ENCODE measurements at places on chromosomes 5 and 9. TPM values are rescaled to one million over a fixed set of nuclear protein-coding genes. Genes with fewer than 3 reads are reported as not detected.

Gene CD74
- total RNA-seq, result 249 TPM

DNA sequence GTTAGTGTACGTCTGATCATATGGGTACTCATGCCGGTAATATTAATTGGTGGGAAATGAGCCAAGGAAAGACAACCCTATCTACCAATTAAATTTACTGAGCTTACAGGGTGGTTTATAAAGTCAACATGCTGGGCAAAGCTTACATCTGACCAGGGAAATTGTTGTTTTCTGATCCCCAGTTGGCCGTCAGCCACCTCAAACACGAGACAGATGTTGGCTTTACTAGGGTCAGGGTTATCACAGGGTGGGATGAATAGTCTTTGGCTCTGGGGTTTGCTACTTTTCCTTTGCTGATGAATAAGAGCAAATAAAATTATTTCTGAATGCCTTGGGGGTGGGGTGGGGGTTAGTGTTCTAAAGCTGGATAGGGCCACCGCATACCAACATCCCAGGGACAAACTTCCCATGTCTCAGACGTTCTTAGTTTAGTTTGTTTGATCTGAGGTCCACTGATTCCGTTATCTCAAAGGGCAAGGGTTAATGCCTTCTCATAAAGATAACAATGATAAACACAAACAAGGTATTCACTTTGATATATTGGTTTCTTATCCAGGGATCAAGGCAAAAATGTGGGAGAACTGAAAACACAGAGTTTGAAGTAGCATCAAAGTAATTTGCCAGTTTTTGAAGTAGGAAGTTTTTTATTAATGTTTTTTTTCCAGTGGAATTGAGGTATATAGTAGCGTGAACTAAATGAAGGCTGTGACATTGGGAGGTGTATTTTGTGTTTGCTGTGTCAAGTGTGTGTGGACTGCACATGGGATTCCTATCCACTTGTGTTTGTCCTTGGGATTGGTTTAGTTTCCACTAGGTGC is 109.1 kb upstream of the RPS23 start:
- DNase-seq, result no peak

GRCh38 chr9:3842839-3843238 is 317.0 kb upstream of the RFX3 start:
- no peak for DNase-seq

Gene ZNF608
- not detected for total RNA-seq

DNA sequence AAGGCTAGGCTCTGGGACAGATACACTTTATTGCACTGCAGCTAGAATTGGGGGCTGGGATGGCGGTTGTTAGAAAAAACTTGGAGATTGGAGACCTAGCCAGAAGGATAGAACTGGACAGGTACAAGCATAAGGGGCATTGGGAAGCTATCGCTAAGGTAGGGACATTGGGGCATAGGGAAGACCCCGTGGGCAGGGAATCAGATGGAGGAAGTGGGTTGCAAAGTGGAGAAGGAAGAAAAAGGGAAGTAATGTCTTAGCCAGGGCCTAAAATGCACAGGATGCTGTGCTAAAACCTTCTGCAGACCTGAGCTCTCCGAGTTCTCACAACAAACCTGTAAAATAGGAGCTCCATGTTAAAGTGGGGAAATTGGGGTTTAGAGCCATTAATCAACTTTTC is 178.2 kb downstream of the ZDHHC21 start:
- no peak for DNase-seq

Gene MEIKIN
- total RNA-seq, result not detected

- no peak for DNase-seq
Measured at GRCh38 chr5:176515396-176515795, 21.8 kb downstream of the RNF44 start.

DNA sequence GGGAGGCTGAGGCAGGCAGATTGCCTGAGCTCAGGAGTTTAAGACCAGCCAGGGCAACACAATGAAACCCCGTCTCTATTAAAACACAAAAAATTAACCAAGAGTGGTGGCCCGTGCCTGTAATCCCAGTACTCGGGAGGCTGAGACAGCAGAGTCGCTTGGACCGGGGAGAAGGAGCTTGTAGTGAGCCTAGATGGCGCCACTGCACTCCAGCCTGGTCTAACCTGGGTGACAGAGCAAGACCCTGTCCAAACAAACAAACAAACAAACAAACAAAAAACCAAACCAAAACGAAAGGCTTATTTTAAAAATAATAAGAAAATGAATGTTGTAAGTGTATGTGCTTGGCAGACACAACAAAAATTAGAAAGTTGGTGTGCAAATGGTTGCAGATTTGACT is 536.3 kb upstream of the PTPRD start:
- DNase-seq, result no peak

- no peak for DNase-seq
Measured at GRCh38 chr5:158874792-158875191, 224.9 kb downstream of the EBF1 start.

GRCh38 chr5:89570557-89570956 is 687.6 kb upstream of the MEF2C start:
- no peak for DNase-seq

- no peak for DNase-seq
Measured at GRCh38 chr5:59597690-59598546, 295.6 kb downstream of the PDE4D start.

GRCh38 chr5:154271466-154271865 is 80.9 kb downstream of the GALNT10 start:
- no peak for DNase-seq

- DNase-seq, result no peak
Measured at GRCh38 chr9:133788045-133788818, 50.1 kb upstream of the SARDH start.

- no peak for DNase-seq
Measured at GRCh38 chr5:132103969-132104391, 30.4 kb downstream of the CSF2 start.

DNA sequence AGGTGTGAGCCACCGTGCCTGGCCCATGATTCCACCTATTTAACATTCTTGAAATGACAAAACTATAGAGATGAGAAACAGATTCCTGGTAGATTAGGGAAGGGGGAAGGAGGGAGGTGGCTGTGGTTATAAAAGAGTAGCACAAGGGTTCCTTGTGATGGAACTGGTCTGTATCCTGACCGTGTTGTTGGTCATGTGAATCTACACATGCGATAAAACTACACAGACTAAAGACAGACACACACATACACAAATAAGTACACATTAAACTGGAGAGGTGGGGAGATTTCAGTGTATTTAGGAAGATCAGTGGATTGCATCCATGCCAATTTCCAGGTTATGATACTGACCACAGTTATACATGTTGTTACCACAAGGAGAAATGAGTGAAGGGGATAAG is 60.9 kb downstream of the RNF130 start:
- DNase-seq, result no peak

DNA sequence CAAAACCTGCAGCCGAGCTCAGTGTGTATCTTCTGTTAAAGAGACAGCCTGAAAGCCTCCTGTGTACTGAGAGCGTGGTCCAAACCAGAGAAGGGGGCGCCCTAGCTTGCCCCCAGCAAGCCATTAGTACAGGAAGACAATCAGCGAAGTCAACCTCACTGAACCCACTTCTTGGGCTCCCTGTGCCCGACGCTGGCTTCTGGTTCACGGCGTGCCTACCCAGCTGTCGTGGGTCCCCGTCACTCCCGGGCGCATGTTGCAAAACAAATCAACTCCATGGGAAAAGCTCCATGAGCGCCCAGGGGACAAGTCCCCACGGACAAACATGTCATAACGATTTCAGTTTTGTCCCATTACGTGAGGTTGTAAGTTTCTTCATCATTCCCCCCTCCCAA is 326.9 kb downstream of the SH3GL2 start:
- no peak for DNase-seq

Gene PCA3
- not detected for total RNA-seq

DNA sequence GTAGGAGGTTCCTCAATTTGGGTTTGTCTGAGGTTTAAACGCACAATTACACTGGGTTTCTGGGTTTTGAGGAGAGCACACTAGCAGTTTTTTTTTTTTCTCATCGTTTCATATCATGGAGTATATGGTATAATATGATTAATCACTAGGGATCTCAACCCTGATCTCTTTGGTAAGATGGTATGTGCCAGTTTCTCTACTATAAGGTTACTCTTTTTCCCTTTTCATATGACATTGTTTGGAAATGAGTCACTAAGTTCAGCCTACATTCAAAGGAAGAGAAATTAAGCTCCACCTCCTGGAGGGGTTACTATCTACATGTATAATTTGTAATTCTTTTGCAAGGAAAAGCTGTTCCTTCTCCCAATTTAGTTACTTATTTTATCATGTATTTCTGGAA is 35.2 kb downstream of the MTRR start:
- DNase-seq, result no peak

Gene FCN2
- total RNA-seq, result not detected

DNA sequence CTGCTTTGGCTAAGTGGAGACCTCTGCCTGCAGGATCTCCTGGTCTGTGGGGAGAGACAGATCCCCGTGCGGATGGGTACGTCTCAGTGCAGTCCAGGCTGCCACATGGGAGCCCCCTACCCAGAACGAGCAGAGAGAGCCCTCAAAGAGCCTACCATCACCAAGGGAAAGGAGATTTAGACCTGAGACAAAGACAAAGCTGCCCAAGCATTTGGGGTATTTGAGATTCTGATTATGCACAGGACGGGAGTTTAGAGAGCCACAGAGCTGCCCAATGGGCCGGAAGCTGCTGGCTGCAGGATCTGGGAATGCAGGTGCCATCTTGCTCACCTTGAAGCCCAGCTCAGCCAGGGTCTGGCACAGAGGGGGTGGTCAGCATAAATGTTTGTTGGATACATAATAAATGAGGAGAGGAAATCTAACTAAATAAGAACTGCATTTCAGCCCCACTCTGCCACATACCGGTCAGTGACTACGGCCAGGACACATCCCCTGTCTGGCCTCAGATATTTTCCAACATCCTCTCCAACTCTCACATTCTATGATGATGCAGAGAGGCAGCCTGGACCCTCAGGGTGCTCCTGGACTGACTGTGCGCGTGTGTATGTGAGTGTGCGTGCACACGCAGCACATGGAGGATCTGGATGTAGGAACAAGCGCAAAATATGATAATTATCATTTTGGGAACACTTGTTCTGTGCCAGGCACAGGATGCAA is 157.8 kb downstream of the FGF18 start:
- DNase-seq, result no peak

GRCh38 chr5:21774281-21774680 is 1078.9 kb downstream of the CDH12 start:
- DNase-seq, result no peak

GRCh38 chr9:16074963-16075362 is 522.1 kb downstream of the CCDC171 start:
- no peak for DNase-seq

GRCh38 chr5:76038212-76038611 is 45.0 kb upstream of the SV2C start:
- no peak for DNase-seq

Gene CDO1
- not detected for total RNA-seq

Gene SLC46A2
- not detected for total RNA-seq

DNA sequence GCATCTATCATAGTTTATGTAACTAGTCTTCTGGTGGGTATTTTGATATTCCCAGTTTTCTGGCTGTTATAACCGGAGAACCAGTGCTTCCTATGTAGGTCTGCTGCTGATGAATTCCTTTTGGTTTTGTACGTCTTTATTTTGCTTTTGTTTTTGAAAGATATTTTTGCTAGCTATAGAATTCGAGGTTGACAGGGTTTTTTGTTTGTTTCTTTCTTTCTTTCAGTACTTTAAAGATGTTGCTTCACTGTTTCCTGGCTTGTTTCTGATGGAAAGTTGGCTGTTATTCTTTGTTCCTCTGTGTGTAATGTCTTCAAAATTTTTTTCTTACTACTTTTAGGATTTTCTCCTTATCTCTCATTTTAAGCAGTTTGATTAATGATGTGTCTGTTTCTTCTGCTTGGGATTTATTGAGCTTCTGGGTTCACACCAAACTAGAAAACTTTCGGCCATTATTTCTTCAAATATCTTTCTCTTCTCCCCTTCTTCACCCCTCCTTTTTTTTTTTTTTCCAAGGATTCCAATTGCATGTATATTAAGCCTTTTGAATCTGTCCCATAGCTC is 27.5 kb downstream of the ZNF618 start:
- no peak for DNase-seq

Gene SPTLC1
- 52.3 TPM for total RNA-seq

- no peak for DNase-seq
Measured at GRCh38 chr5:92885950-92886349, 695.1 kb downstream of the NR2F1-AS1 start.

GRCh38 chr5:55102348-55102747 is at the start of gene GZMA:
Gene GZMA (plus strand): TSS chr5:55102646. CDS start chr5:55102683, 37 bp downstream.
- peak; percentile 31 for DNase-seq

GRCh38 chr5:162543437-162543836 is 475.9 kb downstream of the GABRG2 start:
- no peak for DNase-seq

Gene PCDHB11
- not detected for total RNA-seq

DNA sequence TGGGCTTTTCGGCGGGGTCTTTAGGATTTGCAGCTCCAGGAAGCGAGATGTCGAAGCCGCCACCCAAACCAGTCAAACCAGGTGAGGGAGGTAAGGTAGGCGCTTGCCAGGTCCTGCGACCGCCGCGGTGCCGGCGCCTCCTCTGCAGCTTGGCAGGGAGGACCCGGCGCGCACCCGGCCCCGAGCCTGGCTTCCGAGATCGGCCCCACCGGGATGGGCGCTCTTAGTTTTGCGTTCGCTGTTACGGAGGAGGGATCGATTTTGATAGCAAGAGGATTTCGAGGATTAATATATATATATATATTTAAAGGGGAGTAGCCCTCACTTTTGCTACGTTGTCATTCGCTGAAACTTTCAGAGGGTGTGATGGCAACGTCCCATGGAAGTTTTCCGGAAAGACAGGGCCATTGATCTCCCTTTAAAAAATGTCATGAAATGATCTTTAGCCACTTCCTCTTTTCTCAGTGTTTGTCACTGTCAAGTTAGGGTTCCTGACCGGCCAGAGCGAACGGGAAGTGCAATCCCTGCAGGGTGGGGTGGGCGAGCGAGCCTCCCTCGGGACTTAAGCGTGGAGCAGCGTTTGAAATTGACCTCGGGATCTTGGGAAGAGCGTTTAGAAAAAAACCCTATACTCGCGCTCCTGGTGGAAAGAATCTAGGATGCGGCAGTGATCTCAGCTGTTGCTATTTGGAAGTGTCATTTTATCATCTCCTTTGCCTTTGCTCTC is 495 bp downstream of the OSTF1 start:
- DNase-seq, result no peak

Gene SLC34A1
- 0.19 TPM for total RNA-seq

DNA sequence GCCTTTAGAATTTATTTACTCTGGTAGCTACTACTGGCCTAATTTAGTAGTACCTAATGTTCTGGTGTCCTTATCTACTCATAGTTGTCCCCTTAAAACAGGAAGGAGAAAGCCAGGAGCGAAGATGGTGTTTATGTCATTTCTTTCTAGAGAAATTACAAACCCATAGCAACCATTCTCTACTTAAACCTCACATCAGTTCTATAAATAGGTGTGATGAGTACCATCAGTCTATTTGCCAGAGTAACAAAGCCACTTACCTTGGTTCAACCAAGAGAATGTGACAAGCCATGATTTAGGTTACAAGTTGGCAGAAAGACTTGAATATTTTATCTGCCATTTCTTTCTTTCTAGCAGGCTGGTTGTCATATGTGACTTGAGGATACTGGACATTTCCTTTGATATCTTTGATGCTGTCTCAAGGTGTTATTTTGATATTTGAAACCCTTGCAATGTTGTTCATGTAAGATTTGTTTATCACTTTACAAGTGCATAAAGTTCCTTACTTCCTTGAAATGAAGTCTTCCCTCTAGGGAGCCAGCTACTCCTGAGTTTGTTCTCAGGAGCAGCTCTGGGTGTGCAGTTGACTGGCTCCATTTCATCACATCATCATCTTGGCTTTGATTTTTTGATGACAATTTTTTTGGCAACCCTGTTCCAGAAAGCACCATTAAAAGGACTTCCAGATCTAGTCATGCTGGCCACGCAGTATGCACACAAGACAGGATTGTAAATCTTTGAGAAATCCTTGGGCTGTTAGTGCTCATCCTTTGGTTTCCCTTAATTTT is 286.8 kb downstream of the ARHGAP26 start:
- DNase-seq, result no peak

Measured in activated naive CD4-positive, alpha-beta T cell treated with anti-CD3 and anti-CD28 coated beads, Interleukin-2, amount 50 U/mL, for 72 hours (primary cell).